ENCODE measurements at places on chromosomes 2 and 18.

DNA sequence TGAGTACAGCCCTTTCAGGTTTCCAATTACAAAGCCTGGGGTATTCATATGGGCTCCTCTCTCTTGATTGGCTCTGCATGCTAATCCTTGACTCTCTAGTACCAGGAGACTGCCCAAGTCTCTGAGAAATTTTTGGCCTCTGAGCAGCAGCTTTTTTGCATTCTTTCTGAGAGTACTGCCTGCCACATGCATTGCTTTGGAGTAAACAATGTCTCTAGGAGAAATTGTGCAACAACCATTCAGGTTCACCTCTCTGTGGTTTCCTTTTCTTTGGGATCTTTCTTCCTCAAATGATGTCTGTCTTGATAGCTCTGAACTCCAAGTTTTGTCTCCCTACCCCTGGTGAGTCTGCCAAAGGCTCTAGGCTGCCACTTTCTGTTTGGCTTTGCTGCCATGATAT is 115.8 kb upstream of the SETBP1 start:
- no peak for DNase-seq

- DNase-seq = no peak
Measured at GRCh38 chr2:38876407-38876806, 631 bp downstream of the MORN2 start.

DNA sequence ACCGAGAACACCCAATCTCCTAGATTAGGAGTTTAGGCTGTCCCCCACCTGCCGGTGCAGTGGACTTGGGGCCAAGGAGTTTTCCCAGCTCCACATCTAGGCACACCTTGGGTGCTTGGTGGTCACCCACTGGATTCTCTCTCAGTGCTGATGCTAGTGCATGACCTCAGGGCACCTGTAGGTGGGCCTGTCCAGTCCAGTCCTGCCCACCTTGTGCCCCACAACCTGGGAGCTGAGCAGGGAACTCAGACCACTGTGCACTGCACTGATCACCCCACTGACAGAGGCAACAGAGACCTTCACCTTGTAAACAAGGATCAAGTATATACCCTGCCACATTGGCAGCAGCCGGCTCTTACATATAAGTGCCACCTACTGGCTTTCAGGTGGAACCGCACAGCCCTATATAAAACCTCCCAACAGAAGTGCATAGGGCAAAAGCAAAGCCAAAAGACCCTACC is 12.7 kb upstream of the CDH19 start:
- peak; percentile 1 for DNase-seq

DNA sequence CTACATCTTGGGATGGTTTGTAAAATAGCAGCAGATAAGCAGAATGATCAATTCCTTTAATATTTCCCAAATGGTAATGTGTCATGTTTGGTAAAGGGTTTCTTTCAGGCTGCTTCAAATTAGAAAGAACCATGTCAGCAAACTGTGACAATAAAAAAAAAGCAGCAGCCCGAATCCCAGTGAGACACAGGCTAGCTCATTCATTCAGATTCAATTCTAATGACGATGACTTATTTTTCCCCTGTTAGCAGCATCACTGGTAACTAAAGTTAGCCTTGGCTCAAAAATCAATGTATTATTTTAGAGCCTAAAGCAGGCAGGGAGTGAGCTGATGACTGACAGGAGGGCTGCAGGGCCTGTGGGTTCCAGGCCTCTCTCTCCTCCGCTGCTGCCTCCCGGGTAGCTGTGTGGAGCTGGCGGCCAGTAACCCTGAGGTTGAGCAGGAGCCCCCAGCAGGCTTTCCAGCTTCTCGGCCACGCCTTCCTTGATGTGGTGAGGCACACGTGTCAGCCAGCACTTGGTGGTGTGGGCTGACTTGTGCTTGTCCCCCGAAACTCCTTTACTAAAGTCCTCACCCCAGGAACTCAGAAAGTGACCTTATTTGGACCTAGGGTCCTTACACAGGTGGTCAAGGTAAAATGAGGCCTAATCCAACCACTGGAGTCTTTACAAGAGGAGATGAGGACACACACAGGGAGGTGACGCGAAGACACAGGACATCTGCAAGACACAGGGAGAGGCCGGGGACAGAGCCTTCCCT is 120.5 kb upstream of the HS6ST1 start:
- DNase-seq = no peak

GRCh38 chr2:189350540-189351209 is 90.6 kb upstream of the WDR75 start:
- no peak for DNase-seq

GRCh38 chr2:56121995-56122394 is 61.8 kb upstream of the CCDC85A start:
- no peak for DNase-seq

Data from LNCaP clone FGC (cell line).